Activated T-cell treated with anti-CD3 and anti-CD28 coated beads, Interleukin-2, amount 50 U/mL, for 48 hours (primary cell): ENCODE measurements at places on chromosomes 11 and 22.

- no peak for DNase-seq
These were observed 50.8 kb downstream of the FLRT1 start for GRCh38 chr11:64086258-64087123.

GRCh38 chr22:39254789-39255298 is 10.1 kb upstream of the PDGFB start:
- DNase-seq, result peak; percentile 70

- peak; percentile 54 for DNase-seq
These were observed 1.4 kb upstream of the DPP3 start for GRCh38 chr11:66478729-66479393.

DNA sequence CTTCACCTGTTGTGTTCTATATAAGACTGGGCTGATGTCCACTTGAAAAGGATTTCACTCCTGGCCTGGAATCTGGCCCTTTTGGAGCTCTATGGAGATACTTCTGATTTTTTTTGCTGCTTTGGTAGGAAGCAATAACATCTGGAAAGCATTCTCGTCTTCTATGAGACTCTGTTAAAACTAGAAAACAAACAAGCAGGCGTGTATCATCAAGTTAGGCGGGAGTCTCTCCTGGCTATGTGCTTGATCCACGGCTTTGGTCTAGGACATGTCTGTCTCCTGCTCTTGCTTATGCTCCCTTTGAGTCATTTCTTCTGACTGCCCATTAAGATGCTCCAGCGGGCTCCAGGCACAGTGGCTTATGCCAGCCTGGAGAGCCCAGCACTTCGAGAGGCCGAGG is 121.4 kb upstream of the TTC12 start:
- no peak for DNase-seq

- DNase-seq, result no peak
These were observed 76.1 kb upstream of the UCP3 start for GRCh38 chr11:74084796-74085541.

GRCh38 chr22:49155039-49155769 is 672.5 kb downstream of the BRD1 start:
- no peak for DNase-seq

GRCh38 chr11:116787436-116787785 is 412 bp downstream of the ZPR1 start:
- no peak for DNase-seq

- no peak for DNase-seq
These were observed 117.7 kb downstream of the CACNA1I start for GRCh38 chr22:39688186-39688785.

DNA sequence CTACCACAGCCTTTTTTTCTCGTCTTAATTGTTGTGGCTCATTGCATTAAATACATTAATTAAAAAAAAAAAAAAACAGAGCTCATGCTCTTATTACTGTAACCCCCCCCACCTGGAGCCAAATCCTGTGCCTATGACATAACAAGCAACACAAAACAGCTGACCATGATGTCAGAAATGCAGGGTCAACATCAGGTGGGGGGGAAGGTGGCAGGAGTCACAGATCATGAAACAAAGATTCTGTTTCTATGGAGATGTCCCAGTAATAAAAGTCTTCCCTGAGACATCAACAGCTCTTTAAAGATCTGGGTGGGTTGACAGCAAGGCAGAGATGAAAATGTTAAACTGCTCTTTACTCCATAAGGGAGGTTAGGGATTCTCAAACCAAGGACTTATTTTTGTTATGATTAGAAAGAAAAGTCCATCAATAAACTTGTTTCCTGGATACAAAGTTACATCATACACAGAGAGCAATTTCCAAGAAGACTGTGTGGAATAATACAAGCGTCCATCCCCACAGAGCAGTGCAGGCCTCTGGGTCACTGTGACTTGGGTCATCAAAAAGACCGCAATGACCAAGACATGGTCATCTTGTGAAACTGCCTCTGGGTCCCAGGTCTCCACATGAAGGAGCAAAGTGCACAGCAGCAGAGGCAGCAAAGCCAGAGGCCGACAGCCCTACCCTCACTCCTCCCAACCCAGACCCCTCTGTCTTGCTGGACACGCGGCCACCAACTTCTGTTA is 42.7 kb upstream of the CYP2D6 start:
- DNase-seq, result no peak

DNA sequence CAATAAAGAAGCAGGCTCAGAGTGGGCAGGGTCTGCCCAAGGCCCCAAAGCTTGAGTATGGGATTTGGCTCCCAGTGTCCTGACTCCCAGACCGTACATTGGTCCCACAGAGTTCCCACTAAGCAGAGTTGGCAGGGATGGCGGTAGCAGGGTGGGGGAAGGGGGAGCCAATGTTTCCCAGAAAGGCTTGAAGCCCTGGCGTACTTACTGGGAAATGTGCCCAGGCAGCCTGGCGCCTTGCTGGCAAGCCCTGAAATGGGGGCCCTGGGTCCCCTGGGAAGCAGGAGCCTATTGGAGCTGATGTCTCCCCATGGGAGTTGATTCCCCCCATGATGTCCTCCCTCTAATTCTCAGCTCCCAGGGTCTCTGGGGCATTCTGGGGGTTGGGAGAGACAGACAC is 9.3 kb downstream of the ARHGEF17 start:
- no peak for DNase-seq

GRCh38 chr11:117677729-117678310 is 119.2 kb downstream of the DSCAML1 start:
- DNase-seq, result no peak

GRCh38 chr11:73270016-73270854 is 1.9 kb upstream of the P2RY6 start:
- peak; percentile 12 for DNase-seq

DNA sequence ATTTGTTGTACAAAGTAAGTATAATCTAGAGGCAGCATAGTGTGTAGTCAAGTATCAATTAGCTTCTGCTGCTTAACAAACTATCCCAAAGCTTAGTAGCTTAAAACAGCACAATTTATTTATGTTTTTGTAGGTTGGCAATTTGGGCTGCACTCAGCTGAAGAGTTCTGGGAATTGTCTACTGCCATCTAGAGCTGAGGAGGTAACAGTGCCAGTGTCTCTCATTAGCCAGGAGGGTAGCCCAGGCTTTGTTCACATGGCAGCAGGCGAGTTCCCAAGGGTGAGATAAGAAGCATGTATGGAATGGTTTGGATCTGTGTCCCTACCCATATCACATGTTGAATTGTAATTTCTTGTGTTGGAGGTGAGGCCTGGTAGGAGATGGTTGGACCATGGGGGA is 45.8 kb upstream of the SLN start:
- no peak for DNase-seq

- DNase-seq, result no peak
These were observed 4.3 kb upstream of the TEAD1 start for GRCh38 chr11:12669930-12670329.

GRCh38 chr11:65169164-65169641 is 830 bp upstream of the SPDYC start:
- DNase-seq, result no peak

DNA sequence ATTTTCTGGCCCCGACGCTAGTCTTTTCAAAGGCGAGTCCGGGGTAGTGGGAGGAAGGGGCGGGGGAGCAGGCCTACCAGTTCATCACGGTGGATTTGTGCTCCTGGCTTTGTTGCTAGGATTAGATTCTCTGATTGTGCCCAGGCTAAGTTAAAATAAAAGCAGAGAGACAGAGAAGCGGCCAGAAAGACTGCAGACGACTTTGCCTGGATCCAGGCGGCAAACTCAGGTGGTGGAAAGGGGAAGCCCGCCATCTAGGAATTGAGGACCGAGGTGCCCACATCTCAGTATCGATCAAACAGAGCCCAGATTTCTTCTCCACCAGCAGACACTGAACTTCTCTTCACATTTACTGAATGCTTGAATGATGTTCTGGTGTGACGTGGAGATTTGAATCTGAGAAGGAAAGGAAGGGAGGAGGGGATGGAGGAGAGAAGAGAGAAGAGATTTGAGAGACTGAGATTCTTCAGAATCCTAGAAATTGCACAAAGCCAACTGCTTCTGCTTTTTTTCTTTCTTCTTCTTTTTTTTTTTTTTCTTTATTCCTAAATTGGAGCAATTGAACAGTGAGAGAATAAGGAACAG is 2.7 kb downstream of the FAT3 start:
- no peak for DNase-seq

- DNase-seq, result no peak
These were observed 14.7 kb downstream of the LAYN start for GRCh38 chr11:111555255-111555654.

DNA sequence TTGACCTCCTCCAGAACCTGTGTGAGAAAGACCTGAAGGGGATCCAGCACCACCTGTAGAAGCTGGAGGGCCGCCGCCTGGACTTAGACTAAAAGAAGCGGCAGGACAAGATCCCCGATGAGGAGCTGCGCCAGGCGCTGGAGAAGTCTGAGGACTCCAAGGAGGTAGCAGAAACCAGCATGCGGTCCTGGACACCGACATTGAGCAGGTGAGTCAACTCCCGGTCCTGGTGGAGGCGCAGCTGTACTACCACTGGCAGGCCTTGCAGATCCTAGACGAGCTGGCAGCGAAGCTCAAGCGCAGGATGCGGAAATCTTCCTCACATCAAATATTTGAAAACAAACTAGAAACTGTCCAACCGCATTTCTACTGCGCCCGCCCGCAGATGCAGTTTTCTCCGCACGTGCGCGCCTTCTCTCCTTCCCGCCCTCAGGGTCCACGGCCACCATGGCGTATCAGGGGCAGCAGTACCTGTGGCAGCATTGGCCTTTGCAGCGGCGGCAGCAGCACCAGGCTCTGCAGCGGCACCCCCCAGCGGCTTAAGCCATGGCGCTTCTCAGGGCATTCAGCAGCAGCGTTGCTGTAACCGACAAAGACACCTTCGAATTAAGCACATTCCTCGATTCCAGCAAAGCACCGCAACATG is 10.2 kb downstream of the CLDN25 start:
- DNase-seq, result no peak

DNA sequence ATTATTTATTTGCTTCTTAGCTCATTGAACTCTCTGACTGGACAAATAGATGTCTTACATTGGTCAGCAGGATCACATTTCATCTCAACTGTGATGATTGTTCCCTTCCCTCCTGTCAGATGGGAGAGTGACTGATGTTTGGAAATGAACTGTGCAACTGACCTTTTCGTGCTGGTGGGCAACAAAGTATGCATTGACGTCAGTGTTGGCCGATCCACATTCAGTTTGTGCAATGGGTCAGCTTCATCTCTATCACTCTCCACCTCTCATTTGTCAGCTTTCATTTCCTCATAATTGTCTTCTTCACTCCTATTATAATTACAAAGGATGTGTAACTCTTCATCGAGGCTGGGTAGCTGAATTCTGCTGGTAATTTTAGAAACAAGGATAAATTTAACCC is 71.3 kb downstream of the PPP2R1B start:
- no peak for DNase-seq

- DNase-seq, result no peak
These were observed 298.0 kb upstream of the PLET1 start for GRCh38 chr11:112558691-112559090.

DNA sequence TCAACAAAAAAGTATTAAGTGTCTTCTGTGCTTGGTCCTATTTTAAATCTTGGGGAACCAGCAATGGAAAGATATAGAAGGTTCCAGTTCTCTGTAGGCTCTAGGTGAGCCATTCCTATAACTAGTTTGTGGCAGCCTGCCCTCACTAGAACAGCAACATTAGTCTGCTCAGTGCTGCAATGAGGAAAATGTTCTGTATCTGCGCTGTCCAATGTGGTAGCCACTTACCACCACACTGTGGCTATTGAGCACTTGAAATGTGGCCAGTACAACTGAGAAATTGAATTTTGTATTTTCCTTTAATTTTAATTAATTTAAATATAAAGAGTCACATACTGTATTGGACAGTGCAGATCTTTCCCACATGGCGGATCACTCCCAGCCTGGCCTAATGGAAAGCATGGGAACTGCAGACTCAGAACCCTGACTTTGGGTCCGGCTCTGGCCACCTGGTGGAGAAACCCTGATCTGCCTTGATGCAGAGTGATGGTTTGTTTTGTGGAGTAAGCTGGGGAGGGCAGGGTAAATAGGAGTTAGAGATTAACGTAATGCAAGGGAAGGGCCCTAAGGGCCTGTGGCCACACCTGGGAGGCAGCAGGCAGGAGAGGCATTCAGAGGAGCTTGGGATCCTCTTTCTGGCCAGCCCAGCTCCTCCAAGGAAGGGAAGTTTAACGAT is 101.0 kb downstream of the ME3 start:
- DNase-seq, result no peak

DNA sequence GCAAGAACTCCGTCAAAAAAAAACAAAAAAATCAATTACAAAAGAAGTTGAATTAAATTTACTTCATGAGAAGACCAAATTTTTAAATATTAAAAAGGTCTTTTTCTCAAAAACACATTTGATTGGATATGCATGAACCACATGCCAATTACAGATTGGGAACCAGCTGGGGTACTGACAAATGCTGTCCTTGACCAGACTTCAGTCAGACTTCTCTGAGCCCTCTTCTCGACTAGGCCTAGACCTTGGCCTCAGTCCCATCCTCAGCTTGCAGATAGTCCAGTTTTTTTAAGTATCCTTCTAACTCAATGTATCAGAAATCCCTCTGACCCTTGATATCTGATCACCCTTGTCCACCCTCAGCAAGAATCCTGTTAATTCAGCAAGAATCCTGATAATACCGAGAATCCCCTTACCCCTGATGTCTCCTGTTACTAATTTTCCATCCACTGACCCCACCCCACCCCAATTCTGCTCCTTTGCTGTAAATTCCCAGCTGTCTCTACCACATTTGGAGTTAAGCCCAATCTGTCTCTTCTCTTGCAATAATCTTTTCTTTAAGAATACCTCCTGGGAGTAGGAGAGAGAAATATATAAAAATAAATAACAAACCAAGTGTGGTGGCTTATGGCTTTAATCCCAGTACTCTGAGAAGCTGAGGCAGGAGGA is 30.9 kb downstream of the OR4D9 start:
- DNase-seq, result no peak

DNA sequence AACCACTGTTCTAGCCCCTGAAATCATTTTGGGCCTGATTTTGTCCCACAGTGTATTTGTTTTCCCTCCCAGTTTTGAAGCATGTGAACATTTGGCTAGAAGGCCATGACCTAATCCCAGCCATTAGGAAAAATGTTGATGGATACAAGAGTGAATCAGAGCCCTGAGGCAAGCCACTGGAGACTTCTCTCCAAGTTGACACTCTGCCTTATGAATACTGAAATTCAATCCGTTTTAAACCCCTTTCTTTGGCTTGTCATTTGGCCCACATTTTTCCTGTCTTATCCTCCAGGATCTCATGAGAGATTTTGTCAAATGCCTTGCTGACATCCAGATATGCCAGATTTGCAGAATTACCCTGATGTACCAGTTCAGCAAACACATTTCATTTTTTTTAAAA is 158.8 kb downstream of the FAT3 start:
- DNase-seq, result no peak

GRCh38 chr11:69915501-69916250 is 96.5 kb upstream of the FGF3 start:
- DNase-seq, result peak; percentile 75
